D341Med (cell line): ENCODE measurements at places on chromosomes 12 and 14.

GRCh38 chr14:85554106-85554505, 24.2 kb downstream of the FLRT2 start:
- no peak for DNase-seq

DNA sequence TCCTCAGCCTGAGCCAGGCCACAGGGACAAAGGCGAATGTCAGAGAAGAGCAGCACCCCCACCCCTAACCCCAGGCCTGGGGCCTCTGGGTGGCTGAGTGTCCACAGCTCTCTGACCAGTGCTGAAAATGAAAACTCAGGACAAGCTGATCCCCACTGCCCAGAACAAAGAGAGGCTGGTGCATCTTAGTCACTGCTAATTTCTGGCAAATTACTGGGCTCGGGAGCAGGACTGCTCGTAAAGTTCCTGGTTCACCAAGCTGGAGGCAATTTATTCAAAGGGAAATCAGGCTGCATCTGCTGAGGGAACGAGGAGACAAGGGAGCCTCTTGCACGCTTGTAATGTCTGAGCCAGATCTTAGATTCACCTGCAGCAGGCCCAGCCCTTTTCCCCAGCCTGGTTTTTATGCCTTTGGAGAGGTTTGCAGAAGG, 43.2 kb downstream of the CALM1 start:
- DNase-seq: no peak

- no peak for DNase-seq
Observed at GRCh38 chr12:8546591-8546990, 5.9 kb upstream of the CLEC4E start.

GRCh38 chr14:58887931-58888330, 250.2 kb downstream of the DACT1 start:
- no peak for DNase-seq

DNA sequence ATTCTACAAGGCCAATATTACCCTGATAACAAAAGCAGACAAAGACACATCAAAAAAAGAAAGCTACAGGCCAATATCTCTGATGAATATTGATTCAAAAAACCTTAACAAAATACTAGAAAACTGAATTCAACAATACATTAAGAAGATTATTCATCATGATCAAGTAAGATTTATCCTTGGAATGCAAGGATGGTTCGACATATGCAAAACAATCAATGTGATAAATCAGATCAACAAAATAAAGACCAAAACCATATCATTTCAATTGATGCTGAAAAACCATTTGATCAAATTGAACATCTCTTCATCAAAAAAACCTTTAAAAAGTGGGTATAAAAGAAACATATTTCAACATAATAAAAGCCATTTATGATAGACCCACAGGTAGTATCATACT, 117.3 kb downstream of the CPNE8 start:
- no peak for DNase-seq

DNA sequence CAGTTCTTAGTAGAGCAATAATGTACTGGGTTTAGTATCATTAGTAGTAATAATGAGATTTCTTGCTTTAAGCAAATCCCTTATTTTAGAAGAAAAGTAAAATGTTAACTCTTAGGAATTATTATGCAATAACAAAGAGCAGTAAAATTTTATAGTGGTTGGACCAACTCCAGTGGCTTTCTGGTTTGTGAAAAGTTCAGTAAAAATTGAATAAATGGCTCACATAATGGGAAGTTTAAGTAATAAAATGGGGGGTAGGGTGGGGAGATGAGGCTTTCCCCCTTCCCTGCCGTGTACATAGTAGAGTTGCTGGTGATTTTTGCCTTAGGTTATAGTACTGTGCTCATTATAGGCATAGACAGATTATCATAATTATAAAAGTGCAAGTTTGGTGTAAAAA, 250.5 kb upstream of the ATP2B1 start:
- no peak for DNase-seq

- no peak for DNase-seq
Observed at GRCh38 chr14:24706351-24706750, 72.4 kb upstream of the GZMB start.

- no peak for DNase-seq
Observed at GRCh38 chr14:96239711-96240141, 16.3 kb upstream of the BDKRB1 start.

- DNase-seq: no peak
Observed at GRCh38 chr12:6699259-6699988, 1.2 kb downstream of the PIANP start.

GRCh38 chr14:68932231-68932630, 46.9 kb downstream of the ACTN1 start:
- no peak for DNase-seq

- no peak for DNase-seq
Observed at GRCh38 chr14:50736932-50737419, 68.9 kb upstream of the SAV1 start.

- DNase-seq: no peak
Observed at GRCh38 chr12:54521293-54522060, 23.9 kb downstream of the NCKAP1L start.

- DNase-seq: no peak
Observed at GRCh38 chr14:66652525-66653106, 144.7 kb downstream of the GPHN start.

- no peak for DNase-seq
Observed at GRCh38 chr12:117234441-117234840, 44.2 kb upstream of the FBXO21 start.

DNA sequence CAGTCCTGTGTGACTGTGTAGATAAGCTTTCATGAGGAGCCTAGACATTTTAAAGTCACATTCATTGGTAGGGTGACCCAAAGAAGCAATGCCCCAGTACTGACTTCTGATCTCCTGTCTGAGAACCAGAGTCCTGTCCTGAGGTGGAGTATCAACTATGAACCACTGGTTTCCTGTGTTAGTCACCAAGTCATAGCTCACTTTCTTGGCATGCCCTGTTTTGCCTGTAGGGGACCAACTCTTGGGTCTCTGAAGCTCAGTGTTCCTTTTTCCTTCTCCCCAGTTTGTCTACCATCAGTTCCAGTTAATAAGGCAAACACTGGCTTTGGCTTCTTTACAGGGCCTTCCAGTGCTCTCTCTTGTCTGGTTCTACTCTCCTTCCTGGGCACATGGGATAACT, 97.4 kb downstream of the C12orf75 start:
- no peak for DNase-seq

DNA sequence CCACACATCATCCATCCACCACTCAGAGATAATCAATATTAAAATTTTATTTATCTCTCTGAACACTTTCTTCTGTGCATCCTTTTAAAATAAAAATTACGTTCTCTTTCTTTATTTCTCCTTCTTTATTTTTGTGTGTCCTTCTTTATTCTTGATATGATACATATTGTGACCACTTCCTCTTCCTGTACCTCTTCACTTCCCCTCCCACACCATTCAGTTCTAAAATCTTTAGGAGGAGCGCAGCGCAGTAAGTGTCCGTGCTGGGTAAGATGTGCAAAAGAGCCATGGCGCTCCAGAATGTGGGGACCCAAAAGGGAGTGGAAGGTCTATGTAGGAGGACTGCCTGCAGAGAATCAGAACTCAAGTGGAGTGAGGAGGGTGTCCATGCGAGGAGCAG, 256.7 kb downstream of the ITPR2 start:
- DNase-seq: no peak

- DNase-seq: no peak
Observed at GRCh38 chr14:83798421-83798820, 1731.5 kb upstream of the FLRT2 start.

DNA sequence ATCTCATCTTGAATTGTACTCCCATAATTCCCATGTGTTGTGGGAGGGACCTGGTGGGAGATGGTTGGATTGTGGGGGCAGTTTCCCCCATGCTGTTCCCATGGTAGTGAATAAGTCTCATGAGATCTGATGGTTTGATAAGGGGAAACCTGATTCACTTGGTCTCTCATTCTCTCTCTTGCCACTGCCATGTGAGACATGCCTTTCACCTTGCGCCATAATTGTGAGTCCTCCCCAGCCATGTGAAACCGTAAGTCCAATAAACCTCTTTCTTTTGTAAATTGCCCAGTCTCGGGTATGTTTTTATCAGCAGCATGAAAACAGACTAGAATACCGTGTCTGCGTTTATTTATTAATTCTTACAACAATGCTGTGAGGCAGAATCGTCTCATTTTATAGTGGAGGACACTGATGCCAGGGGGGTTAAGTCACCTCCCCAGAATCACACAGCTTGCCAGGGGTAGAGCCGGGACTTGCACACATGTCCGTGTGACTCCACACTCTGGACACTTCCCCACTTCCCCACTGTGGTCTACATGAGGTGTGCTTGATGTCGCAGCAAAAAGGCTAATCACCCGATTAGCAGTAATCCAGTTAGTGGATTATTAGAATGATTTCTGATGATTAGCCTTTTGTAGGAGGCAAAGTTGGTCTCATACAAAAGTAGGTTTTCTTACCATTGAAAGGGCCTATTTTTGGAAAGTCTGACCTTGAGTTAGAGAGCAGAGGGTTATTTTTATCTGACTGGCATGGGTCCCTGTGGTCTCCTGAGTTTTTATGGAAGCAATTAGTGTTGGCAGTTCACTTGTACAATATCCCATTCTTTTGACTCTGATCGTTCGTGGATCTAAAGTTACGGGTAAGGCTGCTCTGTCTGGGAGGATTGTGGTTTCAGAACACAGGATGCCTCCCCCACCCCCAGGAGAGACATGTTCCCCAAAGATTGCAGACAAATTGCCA, 47.4 kb upstream of the BCL7A start:
- DNase-seq: peak; percentile 59

- DNase-seq: peak; percentile 15
Observed at GRCh38 chr12:18549598-18549997, 188.2 kb downstream of the PLCZ1 start.

GRCh38 chr12:43100231-43100630, 451.8 kb downstream of the ADAMTS20 start:
- no peak for DNase-seq

GRCh38 chr12:106956048-106956578, 406 bp downstream of the TMEM263 start:
- no peak for DNase-seq

DNA sequence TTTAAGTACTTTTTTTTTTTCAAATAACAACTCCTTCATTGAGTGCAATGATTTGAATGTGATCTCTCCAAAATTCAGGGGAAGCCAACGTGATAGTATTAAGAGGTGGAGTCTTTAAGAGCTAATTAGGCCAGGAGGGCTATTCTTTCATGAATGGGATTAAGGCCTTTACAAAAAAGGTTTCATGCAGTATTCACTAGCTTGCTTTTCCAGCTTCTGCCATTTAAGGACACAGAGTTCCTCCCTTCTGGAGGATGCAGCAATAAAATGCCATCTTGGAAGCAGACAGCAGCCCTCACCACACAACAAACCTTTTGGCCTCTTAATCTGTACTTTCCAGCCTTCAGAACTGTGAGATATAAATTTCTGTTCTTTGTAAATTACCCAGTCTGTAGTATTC, 586.8 kb upstream of the LMO3 start:
- DNase-seq: no peak

- DNase-seq: no peak
Observed at GRCh38 chr12:16913832-16914490, 308.0 kb upstream of the LMO3 start.

GRCh38 chr12:105562199-105562971, 231.9 kb downstream of the C12orf75 start:
- no peak for DNase-seq

DNA sequence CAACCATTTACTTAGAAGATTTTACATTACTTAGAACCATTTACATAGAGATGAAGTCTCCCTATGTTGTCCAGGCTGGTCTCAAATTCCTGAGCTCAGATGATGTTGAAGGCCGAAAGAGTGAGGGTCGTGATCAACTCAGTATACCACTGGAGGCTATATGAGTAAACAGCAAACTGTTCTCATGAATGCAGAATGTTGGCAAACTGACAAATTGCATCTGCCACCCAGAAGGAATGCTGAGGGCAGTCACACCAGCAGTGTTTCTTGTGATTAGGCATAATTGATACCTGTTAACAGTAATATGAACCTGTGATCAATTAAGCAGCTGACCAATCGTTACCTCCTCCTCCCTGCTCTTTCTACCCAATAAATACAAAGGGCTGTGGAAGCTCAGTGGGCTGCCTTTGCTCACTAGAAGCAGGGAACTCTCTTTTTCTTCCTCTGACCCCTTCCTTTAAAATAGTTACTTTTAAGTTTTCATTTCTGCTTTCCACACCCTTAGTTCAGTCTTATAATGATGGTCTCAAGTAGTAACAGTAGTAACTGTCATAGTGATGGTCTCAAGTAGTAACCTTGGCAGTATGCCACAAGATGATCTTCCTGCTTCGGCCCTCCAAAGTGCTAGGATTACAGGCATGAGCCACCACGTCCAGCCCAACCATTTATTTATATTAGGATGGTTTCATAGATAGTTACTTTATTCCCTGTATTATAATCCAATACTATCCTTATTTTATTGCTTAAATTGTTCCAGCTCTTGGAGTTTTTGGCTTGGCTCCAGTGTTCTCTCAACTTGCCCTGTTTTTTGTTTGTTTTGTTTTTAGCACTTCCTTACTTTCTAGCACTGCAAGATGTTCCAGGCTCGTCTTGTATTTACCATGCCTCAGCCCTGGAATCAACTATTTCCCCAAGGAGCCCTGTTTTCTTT, 25.8 kb downstream of the LIMA1 start:
- no peak for DNase-seq

- DNase-seq: no peak
Observed at GRCh38 chr12:128807161-128807724, 16.5 kb downstream of the SLC15A4 start.

DNA sequence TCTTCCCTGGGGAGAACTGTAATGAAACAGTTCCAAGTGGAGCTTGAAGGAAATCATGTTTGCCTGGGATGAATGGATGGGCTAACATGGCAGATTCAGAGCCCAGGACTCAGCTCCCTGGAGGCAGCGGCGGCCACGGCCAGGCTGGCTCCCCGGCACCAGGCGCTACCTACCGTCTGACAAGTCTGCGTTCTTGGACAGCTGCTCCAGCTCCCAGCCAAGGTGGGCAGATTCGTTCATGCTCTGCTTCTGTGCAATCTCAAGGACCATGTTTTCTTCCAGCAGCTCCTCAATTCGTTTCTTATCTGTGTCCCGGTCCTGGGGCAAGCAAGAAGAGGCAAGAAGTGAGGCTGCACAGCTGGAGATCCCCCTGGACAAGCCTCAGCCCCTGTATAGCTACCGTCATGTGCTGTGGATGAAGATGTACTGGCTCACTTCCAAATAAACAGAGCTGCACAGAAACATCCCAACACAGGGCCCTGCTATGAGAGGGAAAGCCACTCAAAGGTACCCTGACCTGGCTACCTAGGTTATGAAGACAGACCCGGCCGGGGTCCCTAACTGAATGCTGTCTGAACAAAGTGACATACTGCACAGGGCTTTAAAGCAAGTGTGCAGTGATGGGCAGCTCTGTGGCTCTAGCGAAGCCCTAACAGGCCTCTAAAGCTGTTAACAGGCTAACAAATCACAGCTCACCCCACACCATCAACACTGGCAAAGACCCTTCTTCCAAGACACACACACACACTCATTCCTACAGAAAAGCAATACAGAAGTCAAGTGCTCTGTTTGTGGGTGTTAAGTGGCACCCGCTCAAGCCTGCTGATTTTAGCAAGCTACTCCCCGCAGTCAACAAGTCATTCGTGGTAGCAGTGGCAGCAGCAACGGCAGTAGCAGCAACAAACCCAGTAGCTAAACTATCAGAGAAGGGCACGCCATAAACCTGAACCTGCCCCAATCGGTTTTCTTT, 80.4 kb upstream of the GPR68 start:
- peak; percentile 76 for DNase-seq

- no peak for DNase-seq
Observed at GRCh38 chr12:9667403-9668160, 1.9 kb upstream of the CLEC2D start.

- no peak for DNase-seq
Observed at GRCh38 chr12:47773858-47774580, 981 bp downstream of the SLC48A1 start.

GRCh38 chr12:58367041-58367440, 425.7 kb downstream of the ATP23 start:
- DNase-seq: no peak

- DNase-seq: no peak
Observed at GRCh38 chr14:81341370-81341769, 58.8 kb downstream of the STON2 start.
